Pulmonary artery endothelial cell (primary cell): ENCODE measurements at places on chromosomes 1 and 21. TPM values are rescaled to one million over a fixed set of nuclear protein-coding genes. Genes with fewer than 3 reads are reported as not detected.
A peak's percentile ranks its signal among the peaks of the same experiment; 100 is the strongest.

SYDE2 gene
- 4.0 and 5.9 TPM in 2 replicates for total RNA-seq

DNA sequence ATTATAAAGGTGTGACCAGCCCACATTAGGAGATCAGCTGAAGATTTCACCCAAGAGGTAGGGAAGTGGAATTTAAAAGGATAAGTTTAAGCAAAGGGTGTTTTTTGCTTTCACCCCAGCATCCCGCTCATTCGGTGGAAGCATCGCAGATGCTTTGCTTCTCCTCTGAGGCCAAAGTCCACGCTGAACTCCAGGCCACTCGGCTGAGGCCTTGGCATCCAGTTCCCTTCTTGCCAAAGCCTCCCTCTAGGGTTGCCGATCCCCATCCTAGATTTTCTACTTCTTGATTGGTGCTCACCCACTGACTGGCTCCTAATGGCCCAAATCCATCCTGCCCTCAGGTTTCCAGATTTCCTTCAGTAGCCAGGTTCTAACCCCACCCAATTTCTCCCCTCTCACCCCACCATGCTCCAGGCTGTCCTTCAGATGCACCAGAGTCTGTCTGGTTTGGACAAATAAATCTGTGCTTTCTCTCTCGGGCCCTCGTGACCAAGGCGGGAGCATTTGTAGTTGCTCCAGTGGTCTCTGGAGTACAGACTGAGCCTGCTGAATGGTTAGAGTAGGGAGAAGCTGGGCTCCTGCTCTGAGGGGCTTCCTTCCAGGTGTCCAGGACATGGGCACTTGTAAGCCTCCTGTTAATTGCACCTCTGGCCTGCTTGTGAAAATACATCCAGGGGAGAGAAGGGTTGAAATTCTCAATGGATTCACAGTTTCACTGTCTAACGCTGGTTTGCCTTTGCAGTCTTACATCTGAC lies 193.2 kb downstream of the C1orf94 start:
- no peak for DNase-seq

DNA sequence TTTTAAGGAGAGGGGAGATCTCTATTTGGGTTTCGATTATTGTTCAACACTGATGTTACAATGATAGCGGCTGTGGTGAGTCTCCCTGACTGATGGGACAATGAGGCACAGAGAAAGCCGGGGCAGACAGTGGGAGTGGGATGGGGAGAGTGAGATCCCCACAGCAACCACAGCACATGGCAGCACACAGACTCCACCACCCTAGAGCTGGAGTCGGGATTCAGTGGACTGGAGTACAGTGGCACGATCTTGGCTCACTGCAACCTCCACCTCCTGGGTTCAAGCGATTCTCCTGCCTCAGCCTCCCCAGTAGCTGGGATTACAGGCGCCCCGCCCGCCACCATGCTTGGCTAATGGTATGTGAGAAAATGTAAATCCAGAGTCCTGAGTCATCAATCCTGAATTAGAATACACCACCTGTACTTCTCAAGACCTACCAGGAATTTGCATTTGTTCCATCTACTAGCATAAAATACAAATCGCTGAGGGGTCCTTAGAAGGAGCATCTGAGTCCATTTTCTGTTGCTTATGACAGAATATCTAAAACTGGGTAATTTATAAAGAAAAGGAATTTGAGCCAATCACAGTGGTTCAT lies 125.8 kb downstream of the TOMM20 start:
- no peak for DNase-seq

DNA sequence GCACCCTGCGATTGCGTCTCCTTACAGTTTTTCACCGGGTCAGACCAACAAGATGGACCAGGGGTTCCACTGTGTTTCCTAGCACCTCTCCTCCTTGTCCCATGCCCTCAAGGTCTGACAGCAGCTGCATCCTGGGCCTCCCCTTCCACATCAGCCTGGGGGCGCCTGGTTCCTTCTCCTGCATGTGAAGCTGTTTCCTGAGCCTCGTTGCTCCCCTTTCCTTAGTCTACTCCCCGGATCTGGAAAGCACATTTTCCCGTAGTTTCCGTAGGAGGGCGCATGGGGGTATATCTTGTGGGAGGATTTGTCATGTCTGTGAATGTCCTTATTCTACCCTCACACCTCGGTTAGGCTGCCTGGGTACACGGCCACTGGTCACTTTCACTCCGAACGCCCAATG lies 6.1 kb downstream of the PRDM15 start:
- DNase-seq: no peak

- no peak for DNase-seq
Measured at GRCh38 chr1:57218487-57219079, 205.3 kb downstream of the DAB1 start.

NEGR1 gene
- total RNA-seq: 12.4 and 13.3 TPM in 2 replicates

- no peak for DNase-seq
Measured at GRCh38 chr1:166489670-166490436, 323.1 kb upstream of the FAM78B start.

DNA sequence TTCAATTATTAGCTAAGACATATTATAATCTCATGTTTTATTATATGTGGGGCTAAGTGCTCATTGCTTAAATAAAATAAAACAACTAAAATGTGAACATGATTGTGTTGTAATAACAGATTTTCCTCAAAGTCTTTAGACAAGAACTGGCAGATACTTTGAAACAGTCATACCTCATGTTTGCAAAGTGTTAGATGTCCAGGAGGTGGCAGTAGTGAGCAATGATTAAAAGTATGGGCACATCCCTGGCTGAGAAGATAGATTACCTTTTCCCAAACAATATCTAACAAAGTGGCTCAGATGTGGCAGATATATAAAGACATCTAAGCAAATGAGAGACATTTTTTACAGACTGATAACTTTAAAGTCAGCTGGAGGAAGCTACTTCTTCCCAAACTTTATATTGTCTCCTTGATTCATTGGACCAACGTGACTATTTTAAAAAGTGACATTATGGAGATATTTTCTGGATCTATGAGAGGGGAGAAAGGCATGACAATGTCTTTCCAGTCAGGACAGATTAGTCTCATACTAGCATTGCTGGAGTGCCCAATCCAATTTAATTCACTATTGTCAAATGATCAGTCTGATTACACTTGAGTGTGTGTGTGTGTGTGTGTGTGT lies 269.8 kb downstream of the S1PR1 start:
- no peak for DNase-seq

CLK2 gene
- 19.8 and 28.7 TPM in 2 replicates for total RNA-seq

DNA sequence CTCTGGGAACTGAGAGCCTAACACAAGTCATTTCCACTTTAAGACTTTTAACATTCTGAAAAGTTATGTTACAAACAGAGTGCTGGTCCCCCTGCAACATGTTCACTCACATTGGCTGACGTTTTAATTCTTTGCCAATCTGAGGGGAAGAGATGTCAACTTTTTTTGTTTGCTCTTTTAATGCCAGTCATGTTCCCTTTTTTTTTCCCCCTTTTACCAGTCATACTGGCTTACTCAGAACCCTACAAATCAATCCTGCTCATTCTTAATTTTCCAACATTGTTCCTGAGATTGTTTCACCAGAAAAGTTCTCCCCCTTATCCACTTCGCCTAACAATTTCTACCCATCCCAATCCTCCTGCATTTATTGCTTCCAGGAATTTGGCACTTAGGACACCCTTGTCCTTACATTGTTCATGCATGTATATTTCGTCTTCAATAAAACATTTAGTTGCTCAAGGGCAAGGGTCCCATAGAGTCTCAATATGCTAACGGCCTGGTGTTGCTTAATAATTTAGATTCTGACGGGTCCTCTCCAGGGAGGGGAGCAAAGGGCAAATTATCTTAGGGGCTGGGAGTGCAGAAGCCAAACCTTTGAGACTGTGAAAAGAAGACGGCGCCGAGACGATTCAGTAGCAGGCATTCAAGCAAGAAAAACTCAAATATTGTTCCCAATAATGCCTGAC lies 624 bp upstream of the CR1L start:
- no peak for DNase-seq

GRCh38 chr1:200323856-200324400 lies 85.9 kb downstream of the ZNF281 start:
- no peak for DNase-seq

HFM1 gene
- total RNA-seq: 0.07 TPM in 2 replicates

CR1 gene
- total RNA-seq: not detected in 2 replicates

DNA sequence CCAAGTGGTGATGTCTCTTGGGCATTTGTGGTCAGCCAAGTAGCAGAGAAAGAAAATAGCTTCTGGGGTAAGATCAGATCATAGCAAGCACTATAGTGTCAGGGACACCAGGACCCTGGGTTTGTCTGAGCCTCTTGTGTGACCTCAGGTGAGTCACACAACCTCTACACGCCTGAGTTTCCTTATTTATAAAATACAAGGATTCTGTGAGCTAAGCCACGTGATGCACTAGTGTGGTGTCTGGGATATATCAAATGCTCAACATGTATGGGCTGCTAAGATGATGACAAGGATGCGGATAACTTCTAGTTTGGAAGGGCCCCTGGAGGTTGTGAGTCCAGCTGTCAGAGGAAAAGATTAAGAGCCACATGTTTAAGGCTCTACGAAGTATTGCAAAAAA lies 24.5 kb upstream of the ZNF436 start:
- no peak for DNase-seq

GRCh38 chr1:204883405-204883804 lies 12.7 kb downstream of the NFASC start:
- DNase-seq: no peak

S100A16 gene
- total RNA-seq: 689 and 738 TPM in 2 replicates

TFF3 gene
- total RNA-seq: not detected in 2 replicates

- no peak for DNase-seq
Measured at GRCh38 chr1:78465143-78465542, 25.6 kb upstream of the PTGFR start.

- DNase-seq: no peak
Measured at GRCh38 chr1:237814319-237814924, 76.3 kb downstream of the ZP4 start.

DNA sequence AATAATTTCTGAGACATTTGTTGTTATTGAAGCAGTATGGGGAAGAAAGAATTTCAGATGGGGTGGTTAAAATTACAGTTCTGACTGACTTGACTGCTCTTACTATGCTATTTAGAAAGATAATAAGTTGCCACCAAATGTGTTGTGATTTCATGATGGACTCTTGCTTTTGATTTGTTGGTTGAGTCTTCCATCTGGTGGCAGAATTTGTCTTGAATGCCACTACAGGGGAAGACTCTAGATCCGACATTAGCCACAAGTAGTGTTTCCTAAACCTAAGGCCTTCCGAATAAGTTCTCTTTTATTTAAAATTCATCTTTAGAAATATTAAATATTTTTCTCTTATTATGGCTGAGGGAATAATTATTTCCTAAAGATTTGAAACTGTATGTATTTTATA lies 190.9 kb upstream of the ADGRL4 start:
- DNase-seq: no peak

ST6GALNAC5 gene
- total RNA-seq: not detected in 2 replicates

OLFML3 gene
- total RNA-seq: 0.78 and 0.86 TPM in 2 replicates

SHISA4 gene
- 10.1 and 10.4 TPM in 2 replicates for total RNA-seq

- DNase-seq: no peak
Measured at GRCh38 chr1:244075247-244075722, 24.2 kb downstream of the ZBTB18 start.

POGK gene
- 27.3 and 32.1 TPM in 2 replicates for total RNA-seq

KCTD3 gene
- total RNA-seq: 48.4 and 58.5 TPM in 2 replicates

GRCh38 chr1:63686696-63687095 lies 87.1 kb upstream of the ROR1 start:
- no peak for DNase-seq

GRCh38 chr1:189697113-189697512 lies 780.6 kb downstream of the BRINP3 start:
- DNase-seq: no peak

- DNase-seq: no peak
Measured at GRCh38 chr1:153652805-153653500, 5.5 kb upstream of the SNAPIN start.

- no peak for DNase-seq
Measured at GRCh38 chr1:61124696-61125095, 42.3 kb downstream of the NFIA start.

FAAH gene
- 0.39 and 0.46 TPM in 2 replicates for total RNA-seq

CXADR gene
- 4.4 and 7.6 TPM in 2 replicates for total RNA-seq

DNA sequence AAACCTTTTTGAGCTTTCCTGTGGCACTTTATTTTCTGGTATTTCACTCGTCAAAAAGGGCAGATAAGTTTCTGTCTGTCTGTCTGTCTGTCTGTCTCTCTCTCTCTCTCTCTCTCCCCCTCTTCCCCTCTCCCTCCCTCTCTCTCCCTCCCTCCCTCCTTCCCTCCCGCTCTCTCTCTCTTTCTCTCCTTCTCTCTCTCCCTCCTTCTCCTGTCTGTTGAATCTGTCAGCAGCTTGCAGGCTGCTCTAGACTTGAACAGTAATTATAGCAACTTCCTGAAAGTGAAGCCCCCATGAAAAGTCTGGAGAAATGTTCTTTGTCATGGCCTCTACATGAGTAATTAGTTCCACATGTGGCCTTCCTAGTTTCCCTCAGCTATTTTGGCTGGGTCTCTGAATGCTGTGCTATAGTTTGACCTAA lies 275.2 kb upstream of the C1orf105 start:
- DNase-seq: no peak

GRCh38 chr1:19204446-19205266 lies 5.4 kb downstream of the UBR4 start:
- DNase-seq: no peak

GBP4 gene
- total RNA-seq: 3.1 and 10.5 TPM in 2 replicates

DNA sequence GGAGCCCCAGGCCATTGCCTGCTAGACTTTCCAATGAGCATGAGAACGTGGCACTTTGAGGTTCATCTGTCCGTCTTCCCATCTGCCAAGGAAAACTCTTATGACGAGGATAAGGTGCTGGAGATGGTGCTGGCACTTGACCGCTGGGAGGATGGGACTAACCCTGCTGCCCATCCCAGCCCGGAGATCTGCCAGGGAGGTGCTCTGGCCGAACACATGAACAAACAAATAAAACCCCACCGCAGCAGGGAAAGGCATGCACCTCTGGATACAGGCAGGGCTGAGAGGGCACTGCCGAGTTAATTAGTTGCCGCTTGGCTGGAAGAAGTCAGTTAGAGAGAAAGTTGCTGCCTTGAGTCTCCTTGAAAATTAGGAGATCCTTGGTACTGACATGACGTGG lies 308.4 kb downstream of the AJAP1 start:
- DNase-seq: no peak

ATPAF1 gene
- total RNA-seq: 31.1 and 39.7 TPM in 2 replicates

DNA sequence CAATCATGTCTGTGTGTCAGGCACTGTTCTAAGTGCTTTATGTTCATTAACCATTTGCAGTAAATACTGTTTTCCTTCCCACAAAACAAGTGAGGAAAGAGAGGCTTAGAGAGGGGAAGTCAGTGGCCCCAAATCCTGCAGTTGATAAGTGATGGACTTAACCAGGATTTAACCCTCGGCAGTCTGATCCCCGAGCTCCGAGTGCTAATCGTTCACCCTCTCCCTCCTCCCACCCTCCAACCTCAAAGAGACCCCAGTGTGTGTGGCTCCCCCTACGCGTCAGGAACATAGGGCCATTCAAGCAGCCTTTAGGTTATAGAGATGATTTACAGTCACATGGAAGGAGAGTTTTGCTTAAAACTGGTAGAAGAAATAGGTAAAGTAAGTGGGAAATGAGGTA lies 47.2 kb downstream of the SCCPDH start:
- no peak for DNase-seq

GRCh38 chr1:201294876-201295275 lies 11.6 kb downstream of the PKP1 start:
- no peak for DNase-seq

GRCh38 chr1:208093754-208094719 lies 150.1 kb downstream of the PLXNA2 start:
- DNase-seq: peak; percentile 27

GRCh38 chr1:116352349-116352813 lies 20.7 kb upstream of the ATP1A1 start:
- no peak for DNase-seq

GRCh38 chr1:109105881-109106280 lies 8.0 kb upstream of the ELAPOR1 start:
- no peak for DNase-seq

GRCh38 chr21:39136711-39137110 lies 46.5 kb downstream of the PSMG1 start:
- DNase-seq: no peak
